AG08395 (cell line): ENCODE measurements at places on chromosomes 3 and 15.

- no peak for DNase-seq
Measured at GRCh38 chr3:170564664-170565063, 21.2 kb downstream of the SLC7A14 start.

DNA sequence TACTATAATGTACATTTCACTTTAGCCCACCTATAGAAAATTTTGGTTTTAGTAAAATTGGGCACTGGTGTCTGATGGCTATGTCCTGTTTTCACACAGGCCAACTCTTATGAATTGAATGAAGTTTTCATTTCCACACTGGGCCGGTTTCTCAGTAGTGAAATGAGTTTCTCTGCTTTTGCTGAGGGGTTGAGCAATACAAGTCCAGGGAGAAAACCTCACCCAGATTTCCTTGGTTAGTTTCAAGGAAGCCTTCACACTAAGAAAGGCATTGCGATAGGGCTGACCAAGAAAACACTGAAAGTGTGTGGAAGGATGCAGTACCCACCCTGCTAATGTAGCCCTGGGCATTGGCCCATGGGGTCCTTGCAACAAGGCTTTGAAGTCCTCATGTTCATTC is 331.5 kb upstream of the CFAP20DC start:
- no peak for DNase-seq

GRCh38 chr3:98185180-98185579 is 18.7 kb downstream of the OR5H15 start:
- DNase-seq, result no peak

GRCh38 chr15:42378011-42378410 is 18.7 kb downstream of the CAPN3 start:
- DNase-seq, result no peak

DNA sequence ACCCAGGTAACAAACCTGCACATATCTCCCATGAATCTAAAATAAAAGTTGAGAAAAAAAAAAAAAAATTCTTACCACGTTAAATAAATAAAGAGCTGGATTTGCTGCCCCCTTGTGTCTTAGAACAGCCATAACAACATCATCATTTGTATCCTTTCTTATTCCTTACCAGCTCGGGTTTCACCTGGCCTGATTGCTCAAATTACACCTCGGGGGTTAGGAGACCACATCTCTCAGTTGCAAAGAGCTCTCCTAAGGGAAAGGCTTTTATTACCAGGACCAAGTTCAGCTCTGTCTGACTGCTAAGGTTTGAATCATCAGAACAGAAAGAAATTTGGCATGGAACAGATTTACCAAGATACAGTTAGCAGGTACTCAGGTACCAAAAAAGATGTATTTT is 25.8 kb upstream of the RPL39L start:
- peak; percentile 63 for DNase-seq

- DNase-seq, result no peak
Measured at GRCh38 chr3:123568034-123568433, 16.8 kb downstream of the HACD2 start.

GRCh38 chr3:53818221-53819162 is 27.7 kb downstream of the CHDH start:
- DNase-seq, result no peak

DNA sequence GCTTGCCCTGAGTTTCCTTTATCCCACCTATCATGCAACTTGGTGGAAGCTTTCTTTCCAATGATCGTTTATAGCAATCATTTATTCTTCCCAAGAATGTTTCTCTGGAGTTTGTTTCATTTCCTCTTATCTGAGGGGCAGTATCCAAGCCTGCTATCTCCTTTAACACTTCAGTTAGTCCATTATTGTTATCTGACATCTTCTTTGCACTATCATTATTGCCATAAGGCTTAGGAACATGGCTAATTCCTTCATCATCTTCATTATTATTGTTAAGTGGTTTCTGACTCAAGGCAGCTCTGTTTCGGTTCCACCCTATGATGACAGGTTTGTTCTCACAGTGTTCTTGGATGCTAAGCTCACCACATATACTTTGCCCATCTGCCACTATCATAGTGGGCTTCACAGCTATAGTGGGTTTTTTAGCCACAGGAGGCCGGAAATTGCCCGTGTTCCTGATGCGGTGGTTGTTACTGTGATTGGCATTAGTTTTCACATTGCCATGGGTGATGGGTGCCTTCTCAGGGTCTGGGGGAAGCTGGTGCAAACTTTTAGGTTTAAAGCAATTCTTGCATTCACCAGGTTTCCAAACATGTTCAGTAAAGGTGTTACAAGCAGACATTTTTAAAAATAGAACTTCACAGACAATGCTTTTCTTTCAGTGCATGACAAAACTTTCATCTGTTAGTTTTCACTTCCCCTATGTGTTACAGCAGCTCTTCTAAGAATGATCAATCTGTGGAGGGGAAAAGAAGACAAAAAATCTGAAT is 110.6 kb upstream of the TSPAN3 start:
- DNase-seq, result no peak

- DNase-seq, result no peak
Measured at GRCh38 chr3:123158330-123158729, 43.4 kb upstream of the SEC22A start.

DNA sequence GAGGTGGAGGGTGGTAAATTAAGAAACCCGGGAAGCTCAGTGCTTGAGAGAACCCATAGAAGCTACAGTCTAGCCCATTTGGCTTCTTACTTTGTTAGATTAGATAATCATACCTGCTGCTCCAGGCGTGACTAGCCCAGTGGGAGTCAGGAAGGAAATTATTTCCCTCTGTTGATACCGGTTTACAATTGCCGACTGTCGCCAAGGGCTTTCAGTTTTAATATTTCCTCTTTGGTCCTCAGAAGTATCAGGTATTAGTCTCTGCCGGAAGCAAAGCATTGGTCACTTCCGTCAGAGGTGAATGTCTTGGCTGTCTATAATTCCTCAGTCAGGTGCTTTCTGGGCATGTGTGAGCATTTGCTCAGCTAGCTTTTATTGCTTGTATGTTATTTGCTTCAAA is 75.2 kb downstream of the LPP start:
- DNase-seq, result no peak

DNA sequence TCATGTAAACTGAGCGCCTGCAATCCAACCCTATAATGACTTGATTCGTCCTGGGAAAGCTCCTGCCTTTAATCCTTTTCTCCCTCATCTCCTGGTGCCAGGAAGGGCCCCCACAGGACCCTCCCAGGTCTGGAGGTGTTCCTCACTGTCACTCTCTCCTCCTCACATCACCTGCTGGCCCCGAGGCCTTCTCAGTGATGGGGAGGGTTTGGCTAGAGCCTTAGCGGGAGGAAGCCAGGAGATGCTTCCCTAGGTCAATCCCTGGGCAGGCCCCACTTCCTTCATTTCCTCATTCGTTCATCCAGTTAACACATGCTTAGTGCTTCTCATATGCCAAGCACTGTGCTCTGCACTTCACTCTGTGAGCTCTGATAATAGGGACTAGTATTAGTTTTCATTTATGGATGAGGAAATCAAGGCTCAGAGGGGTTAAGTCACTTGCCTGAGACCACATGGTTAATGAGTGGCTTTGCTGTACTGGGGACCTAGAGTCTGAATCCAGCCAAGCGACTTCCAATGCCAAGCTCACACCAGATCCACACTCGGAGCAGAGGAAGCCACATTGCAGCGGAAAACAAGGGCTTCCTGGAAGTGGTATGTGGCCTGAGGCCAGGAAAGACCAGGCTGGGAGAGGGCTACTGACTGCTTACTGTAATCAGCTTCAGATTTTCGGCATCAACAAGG is 50.3 kb upstream of the CHRNB4 start:
- no peak for DNase-seq

DNA sequence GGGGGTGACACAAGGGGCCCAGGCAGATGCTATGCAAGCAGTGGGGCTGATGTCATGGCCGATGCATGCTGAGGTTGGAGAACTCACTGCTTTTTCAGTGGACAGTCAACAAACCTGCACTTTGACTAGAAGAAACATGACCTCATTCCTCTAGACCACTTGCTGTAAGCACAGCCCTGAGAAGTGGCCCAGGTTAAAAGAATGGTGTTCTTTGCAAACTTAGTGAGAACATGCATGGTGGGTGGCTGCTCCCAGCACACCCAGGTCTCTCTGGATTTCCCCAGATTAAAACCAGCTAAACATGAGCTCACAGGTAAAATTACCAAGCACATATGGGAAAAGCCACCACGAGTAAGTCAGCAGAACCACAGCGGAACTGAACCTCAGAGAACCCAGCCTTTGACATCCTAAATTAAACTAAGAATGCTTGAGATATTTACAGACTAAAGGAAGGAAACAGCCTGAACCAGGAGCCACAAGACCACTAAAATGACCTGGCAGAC is 15.5 kb downstream of the DLEC1 start:
- DNase-seq, result no peak

- no peak for DNase-seq
Measured at GRCh38 chr3:143895805-143896204, 47.5 kb upstream of the SLC9A9 start.

DNA sequence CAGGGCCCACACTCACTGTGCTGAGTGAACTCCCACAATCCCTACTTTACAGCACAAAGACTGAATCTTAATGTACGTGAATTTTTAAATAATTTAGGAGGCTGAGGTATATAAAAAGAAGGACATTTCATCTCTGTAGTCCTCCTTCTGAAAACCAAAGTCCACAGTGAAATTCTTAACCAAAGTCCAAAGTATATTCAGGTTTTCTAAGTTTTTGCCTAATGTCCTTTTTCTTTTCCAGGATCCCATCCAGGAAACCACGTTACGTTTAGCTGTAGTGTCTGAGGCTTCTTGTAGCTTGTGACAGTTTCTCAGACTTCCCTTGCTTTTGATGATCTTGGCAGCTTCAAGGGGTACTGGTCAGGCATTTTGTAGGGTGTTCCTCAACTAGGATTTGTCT is 44.5 kb downstream of the SCAP start:
- DNase-seq, result no peak

- no peak for DNase-seq
Measured at GRCh38 chr15:76198456-76199105, 112.7 kb downstream of the ETFA start.

- no peak for DNase-seq
Measured at GRCh38 chr15:61184431-61184830, 44.7 kb downstream of the RORA start.

DNA sequence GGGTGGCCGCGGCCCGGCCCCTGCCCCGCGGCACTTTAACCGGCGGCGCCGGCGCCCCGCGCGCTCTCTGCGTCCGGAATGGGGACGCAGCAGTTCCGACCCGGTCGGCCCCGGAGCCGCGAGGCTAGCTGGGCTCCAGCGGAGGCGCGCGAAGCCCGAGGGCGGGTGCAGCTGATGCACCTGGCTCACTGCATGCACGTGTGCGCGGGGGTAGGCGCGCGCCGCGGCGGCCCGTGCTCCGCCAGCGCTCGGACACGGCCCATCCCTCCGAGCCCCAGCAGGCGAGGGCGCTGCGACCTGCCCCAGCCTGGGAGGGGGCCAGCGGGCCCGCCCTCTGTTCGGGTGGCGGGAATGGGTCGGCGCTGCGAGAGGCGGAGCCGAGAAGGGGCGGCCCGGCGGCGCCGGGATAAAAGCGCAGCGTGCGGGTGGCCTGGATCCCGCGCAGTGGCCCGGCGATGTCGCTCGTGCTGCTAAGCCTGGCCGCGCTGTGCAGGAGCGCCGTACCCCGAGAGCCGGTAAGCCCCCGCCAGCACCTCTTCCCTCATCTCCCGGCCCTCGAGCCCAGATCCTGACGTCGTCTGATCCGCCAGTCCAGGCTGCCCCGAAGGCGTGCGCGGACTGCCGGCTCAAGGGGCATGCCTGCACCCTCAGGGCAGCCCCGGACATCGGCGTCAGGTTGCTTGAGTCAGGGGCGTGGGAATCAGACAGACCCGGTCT is at the start of the genes CHDH and IL17RB:
Gene CHDH, minus strand, starts transcription at position 286 of the 717 bp plus-strand sequence. CDS start 22,411 bp downstream, outside the sequence.
Gene IL17RB, plus strand, starts transcription at position 435 of the 717 bp plus-strand sequence. Its CDS starts 21 bp downstream, at position 456.
- DNase-seq, result peak; percentile 19

DNA sequence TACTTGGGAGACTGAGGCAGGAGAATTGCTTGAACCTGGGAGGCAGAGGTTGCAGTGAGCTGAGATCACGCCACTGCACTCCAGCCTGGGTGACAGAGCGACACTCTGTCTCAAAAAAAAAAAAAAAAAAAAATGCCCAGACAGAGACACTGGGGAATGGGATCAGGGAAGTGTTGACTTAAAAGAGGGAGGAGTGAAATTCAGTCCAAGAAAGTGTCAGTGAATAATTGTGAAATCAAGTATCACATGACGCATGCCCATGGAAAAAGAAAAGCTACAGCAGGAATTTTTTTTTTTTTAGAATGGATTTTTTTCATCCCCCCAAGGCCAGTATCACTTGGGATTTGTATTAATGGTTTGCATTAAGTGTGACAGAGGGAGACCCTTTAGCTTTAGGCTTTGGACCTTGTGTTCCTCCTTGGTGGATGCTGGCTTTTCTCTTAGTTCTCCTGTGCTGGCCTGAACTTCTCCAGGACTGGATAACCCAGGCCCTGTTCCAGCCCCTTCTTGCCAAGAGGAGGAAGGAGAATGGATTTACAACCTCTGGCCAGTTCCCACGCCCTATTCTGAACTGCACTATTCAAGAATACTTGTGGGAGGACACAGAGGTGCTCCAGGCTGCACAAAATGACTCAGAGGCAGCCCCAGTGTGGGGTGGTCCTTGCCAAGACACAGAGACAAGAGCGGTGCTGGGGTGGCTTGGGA is 36.7 kb upstream of the ZNF774 start:
- peak; percentile 76 for DNase-seq

DNA sequence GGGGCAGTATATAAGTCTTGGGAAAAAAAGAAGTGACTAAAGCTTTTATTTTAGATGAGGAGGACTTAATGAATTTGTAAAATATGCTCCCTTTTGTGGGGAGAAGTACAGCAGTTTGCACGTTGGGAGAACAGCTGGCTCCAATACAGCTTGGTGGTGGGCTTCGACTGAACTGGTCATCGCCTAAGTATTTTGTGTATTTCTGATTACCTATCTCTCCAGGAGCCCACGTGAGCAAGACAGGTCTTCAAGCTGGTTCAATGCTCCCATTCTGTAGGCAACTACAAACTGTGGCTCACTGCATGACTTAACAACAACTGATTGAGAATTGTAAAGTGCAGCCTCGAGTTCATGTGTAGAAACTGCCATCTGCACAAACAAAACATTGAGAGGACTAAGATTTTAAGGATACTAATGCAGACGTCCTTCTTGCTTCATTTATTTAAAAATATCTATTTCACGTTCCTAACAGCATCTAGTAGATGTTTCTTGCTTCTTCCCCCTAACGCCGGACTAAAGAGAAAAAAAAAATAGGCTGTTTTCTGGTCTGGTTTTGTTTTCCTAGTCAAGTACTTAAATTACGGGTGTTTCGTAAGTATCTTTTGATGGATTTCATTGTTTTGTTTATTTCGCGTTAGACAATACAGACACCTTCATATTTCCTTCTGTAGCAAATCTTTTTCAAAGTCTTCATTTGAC is 1.4 kb upstream of the GREM1 start:
- DNase-seq, result no peak

GRCh38 chr15:32952901-32953532 is 235.2 kb downstream of the GREM1 start:
- DNase-seq, result no peak
